ENCODE measurements at places on chromosomes 13 and 19.

- no peaks in the 10 kb centered on the region for H3K36me3 ChIP-seq
- H3K27me3 ChIP-seq: no peaks in the 10 kb centered on the region
- no peaks in the 10 kb centered on the region for H3K4me1 ChIP-seq
- no peak overlapping the region for H3K4me3 ChIP-seq
- H3K27ac ChIP-seq: no peak overlapping the region
Measured at GRCh38 chr13:74093691-74094090, 40.5 kb downstream of the KLF12 start.

DNA sequence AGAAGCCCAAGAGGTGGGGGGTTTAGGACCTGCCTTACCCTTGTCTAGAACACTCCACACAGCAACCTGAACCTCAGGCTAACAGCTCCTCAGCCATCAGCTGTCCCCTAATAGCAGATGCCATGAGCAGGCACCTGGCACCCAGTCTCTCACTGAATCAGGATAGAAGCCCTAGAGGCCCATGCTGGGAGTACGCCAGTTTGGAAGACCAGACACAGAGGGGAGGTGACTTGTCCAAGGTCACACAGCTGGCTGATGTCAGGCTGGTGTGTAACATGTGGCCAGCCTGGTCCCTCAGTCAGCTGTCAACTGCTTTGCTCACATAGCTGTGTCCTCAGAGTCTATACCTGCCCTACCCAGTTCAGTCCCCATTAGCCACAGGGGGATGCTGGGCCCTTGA is 12.8 kb upstream of the SAMD1 start:
- peaks cover 14% of the 10 kb centered on the region for H3K4me1 ChIP-seq
- H3K27me3 ChIP-seq: no peaks in the 10 kb centered on the region
- H3K27ac ChIP-seq: no peak overlapping the region

DNA sequence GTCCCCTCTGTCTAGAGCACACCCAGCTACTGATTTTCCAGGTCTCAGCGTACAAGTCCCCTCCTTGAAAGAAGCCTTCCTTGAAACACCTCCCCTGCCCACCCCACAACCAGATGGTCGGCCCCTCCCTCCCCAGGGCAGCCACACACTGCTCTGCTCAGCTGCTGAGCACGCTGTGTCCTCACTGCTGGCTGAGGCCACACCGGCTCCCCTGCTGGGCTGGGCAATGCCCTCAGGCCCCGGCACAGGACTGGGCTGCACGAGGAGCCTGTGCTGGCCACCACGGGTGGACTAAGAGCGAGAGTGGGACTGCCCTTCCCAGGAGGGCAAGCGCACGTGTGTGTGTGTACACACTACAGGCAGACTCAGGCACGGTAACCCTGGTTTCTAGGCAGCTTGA is 11.8 kb upstream of the RSPH6A start:
- H3K36me3 ChIP-seq: peaks cover 51% of the 10 kb centered on the region
- DNase-seq: no peak

DNA sequence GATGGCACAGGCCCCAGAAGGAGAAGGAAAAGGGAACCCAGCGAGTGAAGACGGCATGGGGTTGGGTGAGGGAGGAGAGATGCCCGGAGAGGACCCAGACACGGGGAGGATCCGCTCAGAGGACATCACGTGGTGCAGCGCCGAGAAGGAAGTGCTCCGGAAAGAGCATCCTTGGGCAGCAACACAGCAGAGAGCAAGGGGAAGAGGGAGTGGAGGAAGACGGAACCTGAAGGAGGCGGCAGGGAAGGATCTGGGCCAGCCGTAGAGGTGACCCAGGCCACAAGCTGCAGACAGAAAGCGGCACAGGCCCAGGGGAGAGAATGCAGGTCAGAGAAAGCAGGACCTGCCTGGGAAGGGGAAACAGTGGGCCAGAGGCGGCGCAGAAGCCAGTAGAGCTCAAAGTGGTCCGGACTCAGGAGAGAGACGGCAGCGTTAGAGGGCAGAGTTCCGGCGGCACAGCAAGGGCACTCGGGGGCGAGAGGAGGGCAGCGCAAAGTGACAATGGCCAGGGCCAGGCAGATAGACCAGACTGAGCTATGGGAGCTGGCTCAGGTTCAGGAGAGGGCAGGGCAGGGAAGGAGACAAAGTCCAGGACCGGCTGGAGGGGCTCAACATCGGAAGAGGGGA is 1.1 kb downstream of the PPP1R12C start:
- no peak for DNase-seq
- H3K36me3 ChIP-seq: no peaks in the 10 kb centered on the region
- peak overlapping the region; percentile 69 for H3K4me3 ChIP-seq
- H3K27ac ChIP-seq: peak overlapping the region; percentile 89
- no peaks in the 10 kb centered on the region for H3K27me3 ChIP-seq

DNA sequence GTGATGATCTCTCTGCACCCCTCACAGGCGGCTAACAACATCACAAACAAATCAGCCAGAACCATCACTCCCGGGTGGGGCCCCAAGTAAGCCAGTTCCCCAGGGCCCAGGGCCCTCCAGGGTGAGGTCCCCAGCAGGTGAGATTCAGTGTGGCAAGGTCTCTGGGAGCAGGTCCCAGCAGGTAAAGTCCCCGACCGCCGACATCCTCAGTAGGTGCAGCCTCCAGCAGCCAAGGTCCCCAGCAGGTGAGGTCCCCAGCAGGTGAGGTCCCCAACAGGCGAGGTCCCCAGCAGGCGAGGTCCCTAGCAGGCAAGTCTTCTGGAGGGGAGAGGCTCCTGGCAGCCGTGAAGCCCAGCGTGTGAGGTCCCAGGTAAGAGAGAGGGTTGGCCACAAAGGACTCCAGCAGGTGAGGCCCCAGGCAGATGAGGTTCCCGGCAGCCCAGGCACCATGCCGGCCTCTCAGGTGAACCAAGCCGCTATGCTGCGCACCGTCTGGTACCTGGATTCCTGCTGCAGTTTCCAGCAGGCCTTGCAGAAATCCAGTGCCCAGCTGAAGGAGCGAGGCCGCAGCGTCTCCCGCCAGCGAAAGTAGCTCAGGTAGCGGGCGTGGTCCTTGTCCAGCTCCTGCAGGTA is 3.9 kb upstream of the FUT6 start:
- H3K27ac ChIP-seq: no peak overlapping the region
- H3K27me3 ChIP-seq: no peaks in the 10 kb centered on the region
- H3K36me3 ChIP-seq: no peaks in the 10 kb centered on the region
- no peak overlapping the region for H3K4me3 ChIP-seq

DNA sequence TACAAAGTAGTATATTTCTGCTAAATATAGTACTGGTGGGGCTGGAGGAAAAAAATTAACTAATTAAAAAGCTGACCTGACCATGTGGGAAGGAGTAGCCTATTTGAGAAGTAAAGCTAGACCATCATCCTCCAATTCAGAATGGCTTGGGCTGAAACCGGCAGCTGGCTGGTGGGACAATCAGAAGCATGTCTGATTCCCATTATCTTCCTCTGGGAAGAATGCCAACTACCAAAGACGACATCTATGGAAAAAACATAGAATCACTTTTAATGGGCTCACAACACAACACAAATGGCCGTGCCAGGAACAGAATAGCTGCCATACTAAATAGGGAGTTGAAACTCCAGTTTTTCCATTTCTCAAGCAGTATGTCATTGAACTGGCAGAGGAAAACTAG is 120.4 kb upstream of the FREM2 start:
- no peak overlapping the region for H3K4me3 ChIP-seq
- no peaks in the 10 kb centered on the region for H3K27me3 ChIP-seq
- no peak for DNase-seq
- no peaks in the 10 kb centered on the region for H3K36me3 ChIP-seq
- no peaks in the 10 kb centered on the region for H3K4me1 ChIP-seq
- H3K27ac ChIP-seq: no peak overlapping the region

GRCh38 chr19:6737873-6738786 is 750 bp upstream of the GPR108 start:
- no peak for DNase-seq
- peak overlapping the region; percentile 96 for H3K27ac ChIP-seq
- no peaks in the 10 kb centered on the region for H3K27me3 ChIP-seq
- H3K4me3 ChIP-seq: peak overlapping the region; percentile 95
- H3K36me3 ChIP-seq: no peaks in the 10 kb centered on the region

GRCh38 chr13:34620862-34621261 is 321.2 kb upstream of the NBEA start:
- H3K4me3 ChIP-seq: no peak overlapping the region
- H3K27ac ChIP-seq: no peak overlapping the region
- H3K27me3 ChIP-seq: no peaks in the 10 kb centered on the region

- H3K27me3 ChIP-seq: no peaks in the 10 kb centered on the region
- DNase-seq: no peak
- peaks cover 6% of the 10 kb centered on the region for H3K4me1 ChIP-seq
- H3K27ac ChIP-seq: no peak overlapping the region
Measured at GRCh38 chr13:96575423-96576320, 418.6 kb downstream of the OXGR1 start.

GRCh38 chr13:24146961-24147569 is 13.5 kb upstream of the SPATA13 start:
- H3K27me3 ChIP-seq: no peaks in the 10 kb centered on the region
- H3K36me3 ChIP-seq: no peaks in the 10 kb centered on the region

- no peak overlapping the region for H3K27ac ChIP-seq
- no peaks in the 10 kb centered on the region for H3K27me3 ChIP-seq
- peaks cover 4% of the 10 kb centered on the region for H3K36me3 ChIP-seq
- no peak overlapping the region for H3K4me3 ChIP-seq
Measured at GRCh38 chr19:3159565-3159964, 19.0 kb upstream of the S1PR4 start.

- H3K36me3 ChIP-seq: no peaks in the 10 kb centered on the region
- no peaks in the 10 kb centered on the region for H3K27me3 ChIP-seq
- DNase-seq: no peak
- H3K4me1 ChIP-seq: peaks cover 15% of the 10 kb centered on the region
- H3K4me3 ChIP-seq: no peak overlapping the region
Measured at GRCh38 chr19:47614021-47614295, 5.0 kb downstream of the BICRA start.

DNA sequence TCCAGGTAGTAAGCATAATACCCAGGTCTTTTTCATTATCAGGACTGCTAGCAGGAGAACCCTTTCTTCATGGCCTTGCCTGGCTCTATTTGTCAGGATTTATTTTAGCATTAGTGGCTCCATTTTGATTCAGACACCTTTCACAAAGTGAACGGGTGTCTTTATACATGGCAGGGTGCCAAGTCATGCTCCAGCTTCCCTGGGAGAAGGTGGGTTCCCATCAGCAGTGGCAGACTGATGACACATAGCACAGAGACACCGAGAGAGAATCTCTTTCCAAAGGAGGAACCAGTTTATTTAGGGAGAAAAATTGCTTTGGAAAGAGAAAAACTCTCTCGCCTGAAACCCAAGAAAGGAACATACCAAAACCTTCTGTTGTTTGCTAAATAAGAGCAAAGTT is 135.3 kb upstream of the TMTC4 start:
- no peak overlapping the region for H3K27ac ChIP-seq
- peaks cover 7% of the 10 kb centered on the region for H3K4me1 ChIP-seq

DNA sequence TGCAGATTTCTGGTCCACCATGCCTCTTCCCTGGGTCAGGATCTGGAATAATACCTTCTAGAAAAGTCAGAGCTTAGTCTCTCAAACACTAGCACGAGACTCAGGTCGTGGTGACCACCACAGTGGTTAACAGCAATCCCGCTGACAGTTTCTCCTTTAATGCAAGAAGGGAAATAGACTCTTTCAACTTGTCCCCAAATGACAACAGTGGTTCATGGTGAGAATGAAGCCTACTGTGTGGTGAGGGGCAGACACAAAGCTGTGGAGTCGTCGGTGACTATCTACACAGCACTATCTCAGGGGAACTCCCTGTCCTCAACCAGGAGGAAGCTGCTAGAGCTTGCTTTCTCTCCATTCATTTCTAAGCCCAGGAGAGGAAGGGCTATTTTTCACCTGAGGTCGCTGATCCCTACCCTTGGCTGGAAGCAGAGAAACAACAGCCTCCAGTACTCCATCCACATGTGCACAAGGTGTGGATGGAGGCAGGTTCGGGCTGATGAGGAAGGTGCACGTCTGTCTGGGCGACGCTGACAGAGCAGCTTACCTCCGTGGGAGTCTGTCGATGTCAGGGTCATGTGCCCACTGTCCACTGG is 72.4 kb downstream of the STK24 start:
- H3K27me3 ChIP-seq: no peaks in the 10 kb centered on the region
- no peak overlapping the region for H3K4me3 ChIP-seq
- H3K36me3 ChIP-seq: peaks cover 32% of the 10 kb centered on the region

DNA sequence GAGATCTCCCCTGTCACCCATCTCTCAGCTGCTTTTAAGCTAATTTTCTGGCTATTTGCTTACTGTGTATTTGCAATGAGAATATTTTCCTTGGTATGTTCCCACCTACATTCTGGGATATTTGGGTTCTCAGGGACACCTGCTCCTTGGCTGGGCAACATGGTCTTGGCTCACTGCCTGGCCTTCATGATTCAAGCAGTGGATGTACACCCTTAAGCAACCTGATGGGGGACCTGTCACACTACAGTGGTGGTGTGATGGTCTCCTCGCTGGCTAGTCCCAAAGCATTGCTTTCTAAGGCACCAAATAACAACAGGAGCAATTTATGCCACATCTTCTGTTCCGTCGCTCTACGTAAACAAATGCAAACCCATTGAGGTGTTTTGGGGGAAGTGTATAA is 35.3 kb upstream of the RFC3 start:
- H3K36me3 ChIP-seq: no peaks in the 10 kb centered on the region
- no peak overlapping the region for H3K27ac ChIP-seq
- H3K4me3 ChIP-seq: no peak overlapping the region
- DNase-seq: no peak

DNA sequence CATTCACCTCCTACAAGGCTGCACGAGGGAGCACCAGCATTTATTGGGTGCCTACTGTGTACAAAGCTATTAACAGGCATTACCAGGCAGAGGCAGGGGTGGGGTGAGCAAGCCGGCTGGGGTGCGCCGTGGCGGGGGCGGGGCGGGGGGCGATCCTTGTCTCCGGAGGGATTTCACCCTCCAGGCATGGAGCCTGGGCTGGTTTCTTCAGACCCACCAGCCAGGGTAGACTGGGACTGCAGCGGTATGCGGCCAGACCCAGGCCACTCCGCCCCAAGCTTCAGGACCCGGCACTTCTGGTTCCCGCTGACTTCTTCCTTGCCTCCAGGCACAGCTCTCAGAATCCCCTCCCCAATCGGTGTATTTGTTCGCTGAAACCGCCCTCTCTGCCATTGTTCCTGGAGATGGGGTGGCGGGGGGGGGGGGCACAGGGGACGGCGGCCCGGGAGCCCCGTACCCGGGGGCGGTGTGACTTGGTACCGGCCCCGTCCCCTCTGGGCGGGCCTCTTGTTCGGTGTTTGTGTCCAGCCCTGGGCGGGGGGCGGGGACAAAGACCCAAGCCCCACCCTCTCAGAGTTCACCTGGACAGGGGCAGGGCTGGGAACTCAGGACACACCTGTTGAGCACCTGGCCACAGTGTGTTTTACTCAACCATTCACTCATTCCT is 14.4 kb downstream of the TJP3 start:
- DNase-seq: no peak
- H3K27ac ChIP-seq: peak overlapping the region; percentile 57
- H3K4me3 ChIP-seq: peak overlapping the region; percentile 40
- H3K36me3 ChIP-seq: no peaks in the 10 kb centered on the region
- H3K27me3 ChIP-seq: peaks cover 16% of the 10 kb centered on the region

DNA sequence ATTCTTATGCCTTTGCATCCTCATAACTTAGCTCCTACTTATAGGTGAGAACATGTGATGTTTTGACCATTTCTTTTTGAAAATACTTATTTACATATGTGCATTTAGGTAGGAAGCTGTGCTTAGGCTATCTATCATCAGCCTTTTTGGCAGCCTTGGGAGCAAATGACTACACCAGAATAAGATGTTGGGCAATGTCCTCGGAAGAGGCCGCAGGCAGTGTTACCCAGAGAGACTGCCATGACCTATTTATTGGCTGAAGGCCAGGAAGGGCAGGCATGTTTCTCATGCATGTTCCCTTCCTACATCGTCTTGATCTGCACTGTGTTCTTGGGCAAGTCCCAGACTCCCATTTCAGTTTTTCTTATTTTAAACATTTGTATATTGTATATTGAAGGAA is 122.3 kb downstream of the B3GLCT start:
- H3K36me3 ChIP-seq: no peaks in the 10 kb centered on the region
- no peak for DNase-seq
- peaks cover 3% of the 10 kb centered on the region for H3K4me1 ChIP-seq
- H3K27ac ChIP-seq: no peak overlapping the region
